ENCODE measurements at places on chromosomes 13 and 19. TPM values are rescaled to one million over a fixed set of nuclear protein-coding genes. Genes with fewer than 3 reads are reported as not detected.

- H3K27me3 ChIP-seq: no peaks in the 10 kb centered on the region
- H3K27ac ChIP-seq: no peak overlapping the region
- H3K4me1 ChIP-seq: peaks cover 17% of the 10 kb centered on the region
- H3K36me3 ChIP-seq: peaks cover 56% of the 10 kb centered on the region
- no peak for DNase-seq
Measured at GRCh38 chr19:5588906-5589676, 21.3 kb upstream of the TINCR start.

DNA sequence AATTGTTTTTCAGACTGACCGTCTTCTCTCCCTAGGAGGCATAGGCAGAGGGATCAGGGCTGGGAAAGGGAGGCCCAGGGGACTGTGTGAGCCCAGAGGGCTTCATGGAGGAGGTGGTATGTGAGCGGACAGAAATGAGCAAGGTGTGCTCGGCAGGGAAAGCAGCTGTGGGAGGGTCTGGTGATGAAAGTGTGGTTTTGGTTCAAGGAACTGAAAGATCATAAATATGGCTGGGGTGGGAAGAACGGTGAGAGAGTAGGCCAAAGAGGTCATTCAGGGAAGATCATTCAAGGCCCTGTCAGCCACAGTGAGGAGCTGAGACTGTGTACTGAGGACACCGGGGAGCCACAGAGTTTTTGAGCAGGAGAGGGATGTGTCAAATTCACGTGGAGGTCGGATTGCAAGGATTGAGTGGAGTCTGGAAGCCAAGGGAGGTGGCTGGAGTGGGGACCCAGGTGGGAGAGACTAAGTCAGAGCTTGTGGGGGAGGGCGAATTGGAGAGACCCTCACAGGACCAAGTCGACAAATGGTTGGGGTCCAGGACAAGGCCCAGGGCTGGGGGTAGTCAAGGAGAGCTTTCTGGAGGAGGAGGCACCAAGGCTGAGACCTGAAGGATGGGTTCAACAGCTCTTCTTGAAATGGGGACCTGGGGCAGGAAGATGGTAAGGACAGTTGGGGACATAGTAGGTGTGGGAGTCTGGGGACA, 7.6 kb downstream of the PLD3 start:
- H3K4me1 ChIP-seq: no peaks in the 10 kb centered on the region
- H3K4me3 ChIP-seq: no peak overlapping the region
- no peaks in the 10 kb centered on the region for H3K36me3 ChIP-seq
- no peaks in the 10 kb centered on the region for H3K27me3 ChIP-seq
- DNase-seq: no peak
- H3K27ac ChIP-seq: no peak overlapping the region

- H3K4me3 ChIP-seq: no peak overlapping the region
- H3K27me3 ChIP-seq: no peaks in the 10 kb centered on the region
- H3K36me3 ChIP-seq: no peaks in the 10 kb centered on the region
- H3K27ac ChIP-seq: no peak overlapping the region
- H3K4me1 ChIP-seq: no peaks in the 10 kb centered on the region
Measured at GRCh38 chr13:30972888-30973377, 40.5 kb downstream of the TEX26 start.

DNA sequence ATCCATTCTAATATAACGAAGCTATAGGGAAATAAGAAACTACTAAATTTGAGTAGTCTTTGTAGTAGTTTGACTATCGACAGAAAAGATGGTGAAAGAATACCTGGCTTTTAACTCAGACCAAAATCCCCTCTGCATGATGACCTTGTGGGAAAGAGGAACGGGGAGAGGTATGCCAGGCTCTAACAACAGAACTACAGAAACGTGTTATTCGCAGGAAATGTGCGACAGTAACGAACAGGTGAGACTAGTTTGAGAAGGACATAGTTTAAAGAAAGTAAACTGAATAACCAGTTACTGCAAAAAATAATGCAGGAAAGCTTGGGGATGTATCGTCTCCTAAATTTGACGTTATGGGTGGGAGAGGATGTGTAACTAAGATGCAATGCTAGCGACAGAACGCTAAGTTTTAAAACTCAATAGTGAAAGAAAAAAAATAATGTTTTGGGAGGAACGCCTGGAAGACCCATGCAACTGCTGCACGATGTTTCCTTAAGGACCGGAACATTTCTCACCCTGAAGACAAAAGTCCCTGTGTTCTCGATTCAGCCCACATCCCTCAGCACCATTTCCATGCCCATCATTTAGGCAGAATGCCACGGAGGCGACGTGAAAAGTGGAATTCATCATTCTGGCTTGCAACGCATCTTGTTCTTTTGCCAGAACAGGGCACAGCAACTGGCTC, 1.6 kb upstream of the RAP2A start:
- peak; percentile 3 for DNase-seq
- H3K27ac ChIP-seq: peak overlapping the region; percentile 11
- peaks cover 20% of the 10 kb centered on the region for H3K4me1 ChIP-seq
- no peaks in the 10 kb centered on the region for H3K27me3 ChIP-seq
- H3K36me3 ChIP-seq: no peaks in the 10 kb centered on the region
- H3K4me3 ChIP-seq: peak overlapping the region; percentile 61

GRCh38 chr19:40512473-40513344, 45.9 kb downstream of the SPTBN4 start:
- H3K36me3 ChIP-seq: no peaks in the 10 kb centered on the region
- peaks cover 96% of the 10 kb centered on the region for H3K27me3 ChIP-seq
- no peak overlapping the region for H3K27ac ChIP-seq
- H3K4me1 ChIP-seq: no peaks in the 10 kb centered on the region
- peak; percentile 33 for DNase-seq
- peak overlapping the region; percentile 14 for H3K4me3 ChIP-seq

The ZNF627 gene
- total RNA-seq: 23.0 TPM

- H3K27me3 ChIP-seq: no peaks in the 10 kb centered on the region
- no peak for DNase-seq
- H3K36me3 ChIP-seq: no peaks in the 10 kb centered on the region
- H3K27ac ChIP-seq: no peak overlapping the region
- no peak overlapping the region for H3K4me3 ChIP-seq
- no peaks in the 10 kb centered on the region for H3K4me1 ChIP-seq
Measured at GRCh38 chr13:42947925-42948324, 44.1 kb downstream of the EPSTI1 start.

DNA sequence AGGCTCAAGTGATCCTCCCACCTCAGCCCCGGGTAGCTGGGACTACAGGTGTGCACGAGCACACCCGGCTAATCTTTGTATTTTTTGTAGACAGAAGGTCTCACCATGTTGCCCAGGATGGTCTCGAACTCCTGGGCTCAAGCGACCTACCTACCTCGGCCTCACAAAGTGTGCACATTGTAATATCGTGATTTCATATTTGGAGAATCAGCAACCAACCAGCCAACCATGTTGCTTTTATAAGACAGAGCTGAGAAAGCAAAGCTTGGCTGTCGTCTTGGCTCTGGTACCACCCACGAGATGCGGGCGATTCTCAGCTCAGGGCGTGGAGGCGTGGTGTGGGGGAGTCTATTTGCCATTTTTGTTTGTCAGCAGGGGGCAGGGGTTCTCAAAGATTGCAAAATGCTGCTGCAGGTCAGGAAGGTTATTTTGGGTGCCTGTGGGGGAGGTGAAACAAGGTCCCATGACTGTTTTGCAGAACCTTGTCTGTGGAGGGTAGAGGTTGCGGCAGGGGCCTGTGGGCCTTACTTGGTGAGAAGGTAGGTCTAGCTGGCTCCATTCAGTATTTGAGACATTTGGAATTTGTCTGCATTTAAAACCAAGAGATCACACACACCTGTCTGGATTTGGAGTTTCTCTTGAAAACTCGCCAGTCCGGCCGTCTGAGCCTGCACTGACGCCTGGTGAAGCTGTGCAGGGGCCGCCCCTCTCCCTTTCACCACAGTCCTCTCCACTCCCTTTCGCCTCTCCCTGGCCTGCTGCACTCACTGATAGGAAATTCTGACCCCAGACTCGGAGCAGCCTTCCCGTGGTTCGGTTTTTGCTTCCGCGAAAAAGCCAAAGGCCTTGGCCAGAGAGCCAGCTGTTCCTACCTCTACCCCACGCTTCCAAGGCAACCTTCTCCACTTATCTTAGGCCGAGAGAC, 15.4 kb downstream of the TNFAIP8L1 start:
- no peak for DNase-seq
- peaks cover 6% of the 10 kb centered on the region for H3K4me1 ChIP-seq
- H3K36me3 ChIP-seq: peaks cover 7% of the 10 kb centered on the region
- peak overlapping the region; percentile 31 for H3K27ac ChIP-seq
- H3K4me3 ChIP-seq: no peak overlapping the region

The VSTM2B gene
- total RNA-seq: 0.39 TPM

The ARHGAP45 gene
- 133 TPM for total RNA-seq

DNA sequence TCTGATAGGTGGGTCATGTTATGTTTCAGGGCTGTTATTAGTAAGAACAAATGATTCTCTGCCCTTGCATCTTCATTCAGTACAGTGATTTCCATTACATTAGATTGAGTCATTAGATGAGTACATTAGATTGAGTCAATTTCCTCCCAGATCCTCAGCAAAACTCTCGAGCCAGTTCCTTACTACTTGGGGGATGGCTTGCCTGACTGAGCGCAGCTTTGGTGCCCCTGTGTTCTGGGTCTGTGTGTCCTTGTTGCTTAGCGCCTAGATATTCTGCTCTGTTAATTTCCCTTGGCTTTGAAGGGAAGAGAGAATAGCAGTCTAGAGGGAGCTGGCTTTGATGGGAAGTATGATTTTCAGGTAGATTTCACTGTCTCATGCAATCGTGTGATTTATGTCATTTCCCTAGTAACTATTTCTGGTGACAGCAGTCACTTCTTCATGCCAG, 19.1 kb upstream of the SCEL start:
- H3K36me3 ChIP-seq: no peaks in the 10 kb centered on the region
- no peak for DNase-seq
- no peaks in the 10 kb centered on the region for H3K27me3 ChIP-seq
- no peaks in the 10 kb centered on the region for H3K4me1 ChIP-seq
- no peak overlapping the region for H3K27ac ChIP-seq

DNA sequence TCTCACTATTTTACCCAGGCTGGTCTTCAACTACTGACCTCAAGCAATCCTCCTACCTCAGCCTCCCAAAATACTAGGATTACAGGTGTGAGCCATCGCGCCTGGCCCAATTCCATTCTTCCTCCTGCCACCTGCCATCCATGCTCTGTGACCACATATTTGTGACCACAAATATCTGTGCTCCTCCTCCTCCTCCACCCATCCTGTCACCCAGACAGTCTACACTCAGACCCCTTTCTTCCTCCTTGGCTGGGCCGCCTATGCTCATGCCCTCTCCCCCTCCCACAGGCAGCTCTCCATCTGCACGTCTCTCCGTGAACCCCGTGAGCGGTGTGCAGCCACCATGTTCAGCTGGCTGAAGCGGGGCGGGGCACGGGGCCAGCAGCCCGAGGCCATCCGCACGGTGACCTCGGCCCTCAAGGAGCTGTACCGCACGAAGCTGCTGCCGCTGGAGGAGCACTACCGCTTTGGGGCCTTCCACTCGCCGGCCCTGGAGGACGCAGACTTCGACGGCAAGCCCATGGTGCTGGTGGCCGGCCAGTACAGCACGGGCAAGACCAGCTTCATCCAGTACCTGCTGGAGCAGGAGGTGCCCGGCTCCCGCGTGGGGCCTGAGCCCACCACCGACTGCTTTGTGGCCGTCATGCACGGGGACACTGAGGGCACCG, 3.2 kb downstream of the EHD2 start:
- H3K4me1 ChIP-seq: no peaks in the 10 kb centered on the region
- no peak overlapping the region for H3K27ac ChIP-seq
- H3K27me3 ChIP-seq: no peaks in the 10 kb centered on the region

DNA sequence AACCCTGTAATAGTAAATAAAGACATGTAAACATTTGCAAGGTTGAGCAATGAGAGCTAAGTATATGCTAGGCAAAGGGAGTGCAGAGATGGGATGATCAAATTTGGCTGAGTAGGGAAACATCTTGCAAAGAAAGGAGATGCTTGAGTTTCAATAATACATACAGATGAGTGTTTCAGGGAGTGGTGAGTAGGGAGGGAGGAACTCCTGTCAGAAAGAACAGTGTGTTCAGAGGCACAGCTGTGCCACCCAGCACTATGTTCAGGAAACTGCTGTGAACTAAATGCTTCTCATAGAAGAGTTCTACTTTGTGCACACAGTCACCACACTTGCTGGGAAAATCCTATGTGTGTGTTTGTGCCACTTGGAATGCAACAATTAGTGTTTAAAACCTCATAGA, 1077.1 kb downstream of the UQCRFS1 start:
- no peak overlapping the region for H3K4me3 ChIP-seq
- H3K27me3 ChIP-seq: peaks cover 2% of the 10 kb centered on the region

All from cardiac muscle cell (in vitro differentiated cells and primary cell).